ENCODE measurements at places on chromosomes 5 and 9.

GRCh38 chr5:5941486-5941885, 436.9 kb downstream of the MED10 start:
- DNase-seq = no peak

DNA sequence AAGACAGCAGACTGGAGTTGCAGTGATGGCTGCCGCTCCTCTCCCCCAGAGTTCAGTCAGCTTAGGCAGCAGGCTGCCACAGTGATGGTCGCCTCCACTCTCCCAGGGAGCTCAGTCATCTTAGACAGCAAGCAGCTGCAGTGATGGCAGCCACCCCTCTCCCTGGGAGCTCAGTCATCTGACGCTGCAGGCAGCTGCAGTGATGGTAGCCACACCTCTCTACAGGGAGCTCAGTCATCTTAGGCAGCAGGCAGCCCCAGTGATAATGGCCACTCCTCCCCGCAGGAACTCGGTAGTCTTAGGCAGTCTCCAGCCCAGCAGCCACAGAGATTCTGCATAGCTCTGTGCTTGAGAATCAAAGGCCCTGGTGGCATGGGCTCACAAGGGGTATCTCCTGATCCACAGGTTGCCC, 582.7 kb downstream of the DTWD2 start:
- no peak for DNase-seq

DNA sequence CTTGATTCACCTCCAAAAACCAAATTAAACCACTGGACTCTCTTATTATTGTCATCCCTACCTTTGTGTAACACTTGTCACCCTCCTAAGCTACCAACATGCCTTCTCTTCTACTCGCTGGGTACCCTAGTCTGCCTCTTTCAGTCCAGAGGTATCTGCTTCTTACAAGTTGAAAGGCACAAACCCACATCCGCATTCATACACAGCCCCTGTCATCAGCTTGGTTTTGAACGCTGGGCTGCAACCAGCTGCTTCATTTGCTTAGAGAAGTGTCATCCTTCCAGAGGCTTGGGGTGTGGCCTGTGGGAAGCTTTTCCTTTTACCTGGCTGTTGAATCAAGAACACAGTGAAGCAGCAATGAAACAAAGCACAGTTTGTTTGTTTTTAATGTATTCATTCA, 138.8 kb upstream of the WWC1 start:
- no peak for DNase-seq

DNA sequence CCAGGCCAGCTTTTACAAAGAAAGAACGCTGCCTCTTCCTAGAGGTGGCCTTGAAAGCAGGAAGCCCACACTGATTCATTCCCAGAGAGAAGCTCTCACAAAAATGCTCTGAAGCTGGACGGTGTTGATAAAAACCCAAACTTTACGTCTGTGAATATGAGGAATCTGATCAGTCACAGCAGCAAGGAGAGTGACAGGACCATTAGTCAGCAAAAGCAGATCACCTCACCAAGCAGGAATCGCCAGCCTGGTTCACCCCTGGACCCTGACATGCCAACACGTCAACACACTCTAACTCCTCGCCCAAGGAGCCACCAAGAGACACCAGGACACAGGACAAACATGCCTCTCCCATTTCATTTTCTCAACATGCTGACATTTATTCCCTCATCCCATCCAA, 70.6 kb upstream of the ZNF622 start:
- no peak for DNase-seq

GRCh38 chr9:10700915-10701314, 88.1 kb upstream of the PTPRD start:
- DNase-seq = no peak

- DNase-seq = no peak
These were observed 282.4 kb upstream of the RPS23 start for GRCh38 chr5:82560561-82560960.

- DNase-seq = no peak
These were observed 289.4 kb downstream of the DMAC1 start for GRCh38 chr9:7510199-7510598.
